RPMI7951 (cell line): ENCODE measurements at places on chromosomes 1 and 21. TPM values are rescaled to one million over a fixed set of nuclear protein-coding genes. Genes with fewer than 3 reads are reported as not detected.

AIM2 gene
- total RNA-seq: 13.9 and 15.5 TPM in 2 replicates

GRCh38 chr1:206905295-206906164 lies 8.3 kb downstream of the IL24 start:
- DNase-seq: peak; percentile 98

TRIM46 gene
- 2.3 and 2.9 TPM in 2 replicates for total RNA-seq

GRCh38 chr1:99441299-99442095 lies 177.2 kb downstream of the PLPPR4 start:
- peak; percentile 77 for DNase-seq

- peak; percentile 57 for DNase-seq
Observed at GRCh38 chr1:184513966-184514365, 127.1 kb downstream of the C1orf21 start.

TP73 gene
- total RNA-seq: not detected in 2 replicates

DNA sequence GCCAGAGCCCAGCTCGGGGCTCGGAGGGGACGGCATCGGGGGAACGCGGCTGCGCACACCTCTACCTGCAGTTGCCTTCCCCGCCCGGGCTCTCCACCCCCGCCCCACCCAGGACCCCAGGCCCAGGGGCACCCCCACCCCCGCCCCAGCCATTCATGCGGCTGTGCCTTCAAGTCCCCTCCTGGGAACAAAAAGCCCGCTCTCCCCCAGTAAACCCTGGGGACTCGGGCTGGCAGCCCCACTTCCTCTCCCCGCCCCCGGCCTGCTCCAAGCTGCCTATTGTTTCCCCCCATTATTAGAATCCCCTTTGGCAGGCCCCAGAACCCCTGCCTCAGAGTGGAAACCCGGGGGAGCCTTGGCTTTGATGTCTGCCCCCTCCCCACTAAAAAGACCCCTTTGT lies 18.0 kb downstream of the MEGF6 start:
- no peak for DNase-seq

GRCh38 chr1:229757226-229757625 lies 131.2 kb downstream of the URB2 start:
- peak; percentile 90 for DNase-seq

- peak; percentile 12 for DNase-seq
Observed at GRCh38 chr1:116712510-116712909, 41.7 kb upstream of the CD2 start.

OR2L13 gene
- not detected in 2 replicates for total RNA-seq

TCP10L gene
- 0.96 TPM in 1 of 2 replicates, not detected in the other for total RNA-seq

DNA sequence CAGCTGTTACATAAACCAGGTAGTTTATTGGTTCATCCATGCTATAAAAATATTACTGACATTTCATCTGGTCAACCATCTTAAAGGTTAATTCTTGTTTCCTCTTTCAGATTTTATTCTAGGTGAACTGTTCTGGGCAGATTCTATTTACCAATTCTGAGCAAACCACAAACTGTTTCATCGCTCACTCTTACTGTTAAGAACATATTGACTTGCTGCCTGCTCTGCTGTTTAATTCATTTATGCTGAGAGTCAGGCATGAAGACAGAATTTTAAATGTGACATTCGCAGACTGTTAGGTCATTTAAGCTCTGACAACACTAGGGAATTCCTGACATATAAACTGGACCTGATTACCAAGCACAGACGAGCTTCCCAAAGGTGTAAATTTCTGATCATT lies 98.3 kb downstream of the PIGK start:
- no peak for DNase-seq

- DNase-seq: no peak
Observed at GRCh38 chr1:86477256-86477655, 8.5 kb downstream of the CLCA1 start.

LIN28A gene
- not detected in 2 replicates for total RNA-seq

DNA sequence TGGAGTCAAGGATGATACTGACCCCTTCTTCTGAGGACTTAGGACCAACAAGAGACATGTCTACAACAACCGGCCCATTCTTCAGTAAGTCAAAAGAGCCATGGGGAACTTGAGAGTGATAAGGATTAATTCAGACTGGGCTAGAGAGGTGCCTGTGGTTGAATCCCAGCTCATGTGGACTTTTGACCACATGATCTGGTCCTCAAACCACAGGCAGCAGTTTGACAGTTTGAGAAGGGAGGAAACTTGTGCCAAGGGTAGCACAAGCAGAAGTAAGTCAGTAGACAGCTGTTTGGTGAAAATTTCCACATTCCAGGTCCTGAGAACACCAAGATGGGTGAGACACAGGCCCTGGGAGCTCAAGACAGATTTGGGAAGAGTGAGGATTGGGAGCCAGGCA lies 19.8 kb downstream of the SH3BP5L start:
- DNase-seq: no peak

DNA sequence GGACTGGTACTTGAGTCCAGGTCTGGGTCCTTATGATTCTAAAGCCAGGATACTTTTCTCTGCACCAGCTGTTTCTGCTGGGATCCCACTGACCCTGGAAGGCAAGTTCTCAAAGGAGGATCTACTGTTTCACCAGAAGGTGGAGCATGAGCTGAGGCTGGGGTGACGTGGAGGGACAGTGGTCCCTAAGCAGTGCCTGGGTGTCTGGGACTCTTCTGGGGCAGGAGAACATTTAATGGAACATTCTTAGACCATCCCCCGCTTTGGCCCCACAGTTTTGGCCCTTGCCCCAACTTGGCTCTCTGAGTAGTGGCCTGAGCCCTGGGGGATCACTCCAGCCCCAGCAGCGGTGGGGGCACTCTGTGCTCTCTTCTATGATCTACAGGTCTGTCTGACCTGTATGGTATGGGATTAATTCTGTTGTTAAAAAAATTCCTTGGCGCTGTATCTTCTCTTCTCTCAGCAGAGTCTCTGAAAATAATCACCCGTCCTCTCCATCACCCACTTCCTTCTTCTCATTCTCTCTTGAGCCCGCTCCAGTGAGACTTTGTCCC lies 60.3 kb upstream of the CSF3R start:
- DNase-seq: no peak

IL10 gene
- total RNA-seq: not detected in 2 replicates

GRCh38 chr1:240912821-240913220 lies 300.9 kb upstream of the GREM2 start:
- no peak for DNase-seq

- DNase-seq: no peak
Observed at GRCh38 chr1:110816945-110817344, 56.0 kb upstream of the CD53 start.

AADACL4 gene
- total RNA-seq: not detected in 2 replicates

DNA sequence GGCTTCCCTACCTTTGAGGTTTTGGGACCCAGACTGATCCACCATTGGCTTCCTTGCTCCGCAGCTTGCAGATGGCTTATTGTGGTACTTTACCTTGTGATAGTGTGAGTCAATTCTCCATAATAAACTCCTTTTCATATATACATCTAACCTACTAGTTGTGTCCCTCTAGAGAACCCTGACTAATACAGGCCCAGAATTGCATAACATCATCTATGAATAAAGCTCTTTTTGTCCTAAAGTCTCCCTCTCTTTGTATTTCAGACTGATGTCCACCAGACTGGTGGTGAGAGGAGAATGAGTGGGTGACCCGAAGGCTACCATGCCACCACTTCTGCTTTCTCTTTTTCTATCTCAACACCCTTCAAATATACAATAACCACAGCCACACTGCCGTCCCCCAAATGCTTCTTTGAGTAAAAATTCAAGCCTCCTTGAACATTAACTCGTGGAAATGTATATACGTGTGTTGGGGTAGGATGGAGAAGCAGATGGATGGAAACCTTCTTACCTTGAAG lies 265.7 kb downstream of the PTBP2 start:
- no peak for DNase-seq

ASTN1 gene
- total RNA-seq: not detected in 2 replicates

DNA sequence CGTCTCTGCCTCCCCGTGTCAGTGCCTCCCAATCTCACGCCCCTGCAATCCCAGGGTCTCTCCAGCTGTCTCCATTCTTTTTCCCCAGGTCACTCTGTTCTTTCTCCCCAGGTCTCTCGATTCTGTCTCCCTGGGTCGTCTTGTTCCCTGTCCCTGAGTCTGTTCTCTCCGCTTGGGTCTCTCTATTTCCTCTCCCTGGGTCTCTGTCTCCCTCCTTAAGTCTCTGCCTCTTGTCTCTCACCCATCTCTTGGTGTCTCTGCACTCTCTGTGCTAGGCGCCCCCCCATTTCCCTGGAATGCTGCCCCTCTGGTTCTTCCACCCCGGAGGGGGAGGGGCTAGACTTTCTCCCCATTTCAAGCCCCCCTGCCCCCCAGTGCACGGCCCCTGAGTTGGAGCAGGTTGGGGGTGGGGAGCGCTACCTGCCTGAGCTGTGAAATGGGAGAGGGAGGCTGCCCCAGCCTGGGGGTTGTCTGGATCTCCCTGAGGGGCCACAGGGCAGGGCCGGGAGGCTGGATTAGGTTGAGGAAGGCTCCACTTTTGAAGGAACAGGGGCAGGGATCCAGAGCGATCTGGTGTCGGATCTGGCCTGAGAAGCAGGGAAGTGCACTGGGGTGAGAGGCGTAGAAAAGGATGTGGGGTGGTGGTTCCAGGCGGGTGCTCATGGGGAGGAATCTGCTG lies 1.4 kb downstream of the PTPRF start:
- DNase-seq: no peak

RNU1-2 gene
- total RNA-seq: under 0.01 TPM in 1 of 2 replicates, not detected in the other

DNA sequence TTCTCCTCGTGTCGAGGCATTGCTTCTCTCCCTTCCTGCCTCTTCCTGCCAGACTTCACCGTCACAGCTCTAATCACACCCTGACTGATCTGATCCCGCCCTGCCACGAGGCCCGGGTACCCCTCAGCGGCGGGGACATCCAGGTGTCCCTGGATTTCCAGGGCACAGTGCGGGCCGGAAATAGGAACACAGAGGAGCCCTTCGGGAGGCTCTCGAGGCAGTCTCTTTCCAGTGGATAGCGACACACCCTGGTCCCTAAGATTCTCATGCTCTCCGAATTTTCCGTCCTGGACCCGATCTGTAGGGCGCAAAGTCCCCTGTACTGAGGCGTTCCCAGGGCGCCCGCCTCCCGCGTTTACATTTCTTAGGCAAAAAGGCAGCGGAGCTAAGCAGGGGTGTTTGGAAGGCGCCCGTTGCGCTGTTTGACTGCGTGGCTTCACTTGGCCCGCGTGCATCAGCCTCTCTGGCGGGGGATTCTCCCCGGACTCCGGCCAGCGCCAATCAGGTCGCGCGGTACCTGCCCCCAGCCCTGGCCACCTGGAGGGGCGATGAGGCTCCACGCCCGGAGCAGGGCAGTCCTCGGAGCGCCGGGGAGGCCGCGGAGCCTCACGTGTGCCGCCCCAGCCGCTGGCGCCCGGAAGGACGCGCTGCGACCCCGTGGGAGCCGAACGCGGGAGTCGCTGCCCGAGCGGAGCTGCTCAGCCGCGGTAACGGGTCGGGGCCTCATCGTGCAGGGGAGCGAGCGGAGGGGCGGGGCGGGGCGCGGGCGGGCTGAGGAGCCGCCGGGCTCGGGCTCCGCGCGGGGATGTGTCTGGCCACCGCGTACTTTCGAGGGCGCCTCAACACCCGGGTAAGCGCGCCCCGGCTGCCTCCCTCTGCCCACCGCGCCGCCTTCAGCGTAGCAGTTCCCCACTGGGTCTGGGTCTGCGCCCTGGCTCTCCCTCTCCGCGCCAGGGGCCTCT lies at the start of gene FAM163A:
Gene FAM163A, plus strand, starts transcription at position 575 of the 962 bp plus-strand sequence. CDS start 69,807 bp downstream, outside the sequence.
- no peak for DNase-seq

GRCh38 chr1:192002063-192002462 lies 156.2 kb upstream of the RGS18 start:
- DNase-seq: no peak

DNA sequence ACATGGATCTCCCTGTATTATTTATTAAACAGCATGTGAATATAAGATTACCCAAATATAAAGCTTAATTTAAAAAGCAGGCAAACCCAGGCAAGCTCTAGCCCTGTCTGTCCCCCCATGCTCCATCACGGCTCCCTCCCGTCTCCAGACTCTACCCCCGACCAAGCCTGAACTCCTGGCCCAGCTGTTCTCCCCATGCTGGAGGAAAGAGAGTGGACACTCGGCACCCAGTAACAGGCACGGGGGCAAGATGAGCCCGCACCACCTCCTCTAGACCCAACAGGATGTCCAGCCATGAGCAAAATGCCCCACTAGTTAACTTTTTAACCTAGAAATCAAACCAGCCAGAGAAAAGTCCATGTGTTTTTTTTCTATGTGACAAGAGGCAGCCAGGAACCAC lies 19.3 kb downstream of the SLC19A1 start:
- DNase-seq: no peak

DNA sequence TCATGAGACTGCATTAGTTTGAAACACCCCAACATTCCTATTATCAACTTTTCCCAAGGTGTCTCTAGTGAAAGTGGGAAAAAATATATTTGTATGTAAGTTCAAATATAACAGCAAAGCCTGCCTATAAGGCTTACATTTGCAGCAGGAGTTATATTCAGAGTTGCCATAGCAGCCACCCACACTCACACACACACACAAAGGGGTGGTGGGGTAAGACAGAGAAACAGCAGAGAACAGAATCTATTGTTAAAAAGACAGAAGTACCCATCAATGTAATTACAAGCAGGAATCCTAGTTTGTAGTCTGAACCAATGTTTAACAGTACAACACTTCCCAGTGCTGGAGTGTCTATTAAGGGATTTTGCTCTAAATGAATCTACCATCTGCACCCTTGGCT lies 55.0 kb downstream of the PLPPR5 start:
- DNase-seq: no peak

- no peak for DNase-seq
Observed at GRCh38 chr1:18107369-18108298, at the start of gene IGSF21. Gene IGSF21, plus strand, starts transcription at chr1:18107798. Its CDS starts 331 bp downstream, at chr1:18108129.

GJA5 gene
- total RNA-seq: 0.12 TPM in 1 of 2 replicates, not detected in the other

SERBP1 gene
- 246 and 260 TPM in 2 replicates for total RNA-seq

SPRR2B gene
- not detected in 2 replicates for total RNA-seq

DNA sequence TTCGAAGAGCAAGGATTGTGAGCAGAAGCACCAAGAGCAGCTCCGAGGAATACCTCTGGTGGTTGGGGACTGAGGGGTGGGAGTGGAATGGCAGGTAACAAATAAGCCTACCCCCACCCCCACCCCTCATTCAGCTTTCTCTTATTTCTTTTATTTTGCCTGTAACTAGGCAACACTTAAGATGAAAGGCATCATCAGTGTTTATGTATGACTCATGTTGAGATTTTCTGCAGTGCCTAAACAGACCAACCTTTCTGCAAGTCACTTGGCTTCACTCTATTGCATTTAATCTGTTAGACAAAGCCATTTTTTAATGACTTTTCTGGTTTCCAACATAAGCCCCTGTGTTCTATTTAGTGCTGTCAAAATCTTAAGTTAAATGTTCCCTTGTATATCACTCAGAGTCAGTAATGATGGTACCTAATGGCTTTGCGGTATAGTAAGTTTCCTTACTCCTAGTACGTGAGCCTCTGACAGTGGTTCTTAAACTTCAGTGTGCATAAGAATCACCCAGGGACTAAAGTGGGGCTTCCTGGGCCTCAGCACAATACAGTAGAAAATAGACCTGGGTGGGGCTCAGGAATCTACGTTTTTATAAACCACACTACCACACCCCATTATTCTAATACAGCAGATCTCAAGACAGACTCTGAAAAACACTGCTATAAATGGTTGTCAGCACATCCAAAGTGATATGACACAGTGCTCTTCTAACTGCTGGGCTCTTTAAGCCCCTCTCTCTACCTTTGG lies 19.9 kb downstream of the CASQ2 start:
- DNase-seq: peak; percentile 69

REN gene
- 0.29 and 0.72 TPM in 2 replicates for total RNA-seq
